Cerebellar cortex (tissue), 1 donor: ENCODE measurements at places on chromosomes 2 and 18.
A peak's percentile ranks its signal among the peaks of the same experiment; 100 is the strongest.

DNA sequence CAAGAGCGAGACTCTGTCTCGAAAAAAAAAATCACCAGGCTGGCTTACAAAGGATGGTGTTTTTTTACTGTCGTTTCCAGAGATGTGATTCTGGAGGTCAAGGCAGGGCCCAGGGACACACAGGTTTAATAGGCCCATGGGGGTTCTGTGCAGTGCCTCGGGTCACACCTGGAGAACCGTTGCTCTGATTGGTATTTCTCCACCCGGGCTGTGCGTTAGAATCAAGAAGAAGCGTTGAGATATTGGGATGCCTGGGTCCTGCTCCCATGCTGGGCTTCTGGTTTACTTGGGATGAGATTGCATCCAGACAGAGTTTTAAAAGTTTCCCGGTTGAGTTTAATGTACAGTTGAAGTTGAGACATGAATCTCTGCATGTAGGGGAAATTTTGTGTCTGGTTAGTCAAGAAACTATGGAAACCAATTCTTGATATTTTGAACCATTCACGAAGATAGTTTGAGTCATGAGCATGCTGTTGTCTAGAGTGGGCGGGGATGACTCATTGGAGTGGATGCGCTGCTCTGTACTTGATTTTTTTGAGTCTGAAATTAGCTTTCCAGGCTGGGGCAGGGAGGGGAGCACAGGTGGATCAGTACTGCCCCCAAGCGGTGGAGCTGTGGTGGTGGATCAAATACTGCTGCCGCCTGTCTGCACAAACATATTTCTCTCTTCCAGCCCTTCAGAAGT lies 50.1 kb downstream of the GREB1 start:
- DNase-seq, result peak; percentile 70

DNA sequence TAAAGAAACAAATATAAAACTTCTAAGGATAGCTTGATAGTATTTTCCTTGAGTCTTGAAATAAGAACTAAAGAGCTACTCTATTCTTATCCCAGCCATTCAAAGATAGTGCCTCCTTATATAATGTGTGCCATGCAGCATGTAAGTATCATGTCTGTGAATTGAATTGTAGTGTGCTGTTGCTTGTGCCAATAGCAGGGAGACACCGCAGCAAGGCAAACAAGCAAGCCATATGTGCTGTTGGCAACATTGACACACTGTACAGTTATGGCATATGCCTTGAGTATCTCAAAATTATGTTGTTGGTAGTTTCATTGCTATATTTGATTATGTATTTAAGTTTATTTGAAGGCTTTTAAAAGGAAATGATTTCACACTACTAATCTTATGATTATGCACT lies 58.2 kb downstream of the ERBB4 start:
- DNase-seq, result peak; percentile 66

GRCh38 chr2:61775956-61776570 lies 77.8 kb downstream of the FAM161A start:
- no peak for DNase-seq

DNA sequence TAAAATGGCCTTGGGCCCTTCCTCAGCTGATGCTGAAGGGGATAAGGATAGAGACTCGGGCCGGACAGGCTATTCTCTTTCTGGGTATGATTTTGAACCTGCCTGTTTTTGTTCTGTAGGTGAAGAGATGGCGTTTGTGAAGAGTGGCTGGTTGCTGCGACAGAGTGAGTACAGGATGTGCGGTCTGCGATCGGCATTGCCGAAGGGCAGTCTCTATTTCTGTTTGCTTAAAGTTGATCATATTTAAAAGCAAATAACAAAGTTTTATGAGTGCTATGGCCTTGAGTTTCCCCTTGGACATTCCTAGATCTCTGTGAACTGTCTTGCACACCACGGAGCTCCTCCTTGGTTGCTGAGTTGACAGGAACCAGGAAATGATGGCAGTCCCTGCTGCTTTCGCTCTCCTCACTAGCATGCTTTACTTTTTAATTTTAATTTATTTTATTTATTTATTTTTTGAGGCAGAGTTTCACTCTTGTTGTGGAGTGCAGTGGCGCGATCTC lies 15.7 kb downstream of the PLEKHB2 start:
- DNase-seq, result no peak

DNA sequence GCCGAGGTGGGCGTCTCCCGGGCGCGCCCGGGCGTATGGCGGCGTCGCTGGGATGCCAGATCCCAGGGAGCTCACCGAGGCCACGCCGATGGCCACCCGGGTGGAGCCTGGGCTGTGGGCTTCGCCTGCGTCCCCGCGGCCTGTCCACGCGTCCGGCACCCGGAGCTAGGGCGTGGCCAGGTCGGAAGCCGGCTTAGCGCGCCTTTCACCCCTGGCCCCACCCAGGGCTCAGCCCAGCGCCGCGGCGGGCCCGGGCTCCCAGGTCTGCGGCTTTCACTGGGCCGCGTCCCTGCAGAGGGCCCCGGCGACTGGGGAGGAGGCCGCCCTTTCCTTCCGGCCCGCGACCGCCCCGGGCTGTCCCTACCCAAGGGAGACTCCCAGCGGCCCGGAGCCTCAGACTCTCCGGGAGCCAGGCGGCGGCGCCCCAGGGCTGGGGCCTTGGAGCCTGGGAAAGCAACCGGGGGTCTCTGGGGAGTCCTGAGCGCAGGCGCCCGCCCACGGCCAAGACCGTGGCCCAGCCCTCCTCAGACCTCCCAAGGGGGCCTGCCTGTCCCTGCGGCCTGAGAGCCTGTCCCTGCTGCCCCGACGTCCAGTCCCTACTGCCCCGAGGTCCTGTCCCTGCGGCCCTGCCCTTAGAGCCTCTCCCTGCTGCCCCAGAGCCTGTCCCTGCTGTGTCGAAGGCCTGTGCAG lies 36.3 kb upstream of the ITM2C start:
- DNase-seq, result no peak

DNA sequence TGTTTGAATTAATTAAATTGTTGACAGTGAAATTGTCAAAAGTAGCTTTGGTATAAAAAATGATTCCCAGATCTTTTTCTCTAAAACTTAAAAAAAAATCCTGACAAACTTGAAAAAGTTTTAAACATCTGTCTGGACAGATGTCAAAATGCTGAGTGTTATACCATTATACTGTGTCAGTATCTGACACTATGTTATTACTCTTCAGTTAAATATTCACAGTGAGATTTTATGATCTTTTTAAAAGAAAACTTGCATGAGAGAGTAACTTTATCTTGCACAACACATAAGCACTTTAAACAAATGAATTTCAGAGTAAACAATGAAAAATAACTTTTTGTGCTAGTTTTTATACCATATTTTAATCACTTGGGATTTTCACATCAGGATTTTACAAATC lies 167.4 kb downstream of the MEIS1 start:
- no peak for DNase-seq

DNA sequence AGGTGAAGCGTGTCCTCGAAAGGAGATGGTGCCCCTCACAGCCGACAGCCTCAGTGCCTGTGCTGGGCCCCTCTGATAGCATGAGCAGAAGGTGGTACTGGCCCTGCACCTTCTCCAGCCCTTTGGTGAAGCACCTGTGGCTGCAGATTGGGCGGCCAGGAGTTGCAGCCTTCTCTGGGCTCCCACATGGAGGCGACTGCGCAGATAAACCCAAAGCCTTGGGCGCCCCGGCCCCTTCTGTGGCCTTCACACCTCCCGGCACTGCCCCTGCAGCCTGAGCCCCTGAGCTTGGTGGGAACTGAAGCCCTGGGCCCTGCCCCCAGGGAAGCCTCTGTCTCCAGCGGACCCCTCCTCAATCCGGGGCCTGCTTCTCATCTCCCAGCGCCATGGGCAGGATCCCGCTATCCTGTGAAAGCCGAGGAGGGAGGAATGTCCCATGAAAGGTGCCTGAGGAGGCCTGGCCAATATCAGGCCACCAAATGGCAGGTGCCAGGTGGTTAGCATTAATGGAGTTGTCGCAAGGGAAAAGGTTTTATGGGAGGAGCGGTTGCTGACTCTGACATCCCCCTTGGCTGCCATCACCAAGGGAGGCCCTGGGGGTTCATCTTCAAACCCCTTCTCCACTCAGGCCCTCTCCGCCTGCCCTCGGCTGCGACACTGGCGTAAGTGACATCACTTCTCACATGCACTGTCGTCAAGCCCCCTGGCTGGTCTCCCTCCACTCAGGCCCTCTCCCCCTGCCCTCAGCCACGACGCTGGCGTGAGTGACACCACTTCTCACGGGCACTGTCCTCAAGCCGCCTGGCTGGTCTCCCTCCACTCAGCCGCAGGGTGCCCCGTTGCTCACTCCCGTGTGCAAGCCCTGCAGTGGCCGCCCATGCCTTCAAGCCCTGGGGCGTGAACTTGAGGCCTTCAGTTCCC lies 62.4 kb downstream of the DDX1 start:
- no peak for DNase-seq

DNA sequence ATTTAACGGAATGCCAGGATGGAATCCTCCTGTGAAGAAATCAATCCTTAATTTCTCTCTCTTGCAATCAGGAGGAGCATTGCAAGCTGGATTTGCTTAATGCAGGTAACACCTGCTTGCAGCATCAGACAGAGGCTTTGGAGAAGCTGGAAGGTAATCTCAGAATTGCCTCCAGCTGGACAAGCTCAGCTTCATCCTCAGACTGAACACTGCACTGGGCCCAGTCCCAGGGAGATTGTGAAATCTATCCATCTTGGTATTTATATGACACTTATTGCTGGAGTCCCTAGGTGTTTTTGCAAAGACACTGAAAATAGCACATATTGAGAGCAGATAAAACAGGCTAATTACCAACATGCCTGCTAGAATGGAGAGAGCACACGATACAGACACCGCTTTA lies 179.4 kb upstream of the SESTD1 start:
- DNase-seq, result no peak

- DNase-seq, result no peak
Measured at GRCh38 chr2:134148843-134149472, 104.9 kb upstream of the MGAT5 start.

DNA sequence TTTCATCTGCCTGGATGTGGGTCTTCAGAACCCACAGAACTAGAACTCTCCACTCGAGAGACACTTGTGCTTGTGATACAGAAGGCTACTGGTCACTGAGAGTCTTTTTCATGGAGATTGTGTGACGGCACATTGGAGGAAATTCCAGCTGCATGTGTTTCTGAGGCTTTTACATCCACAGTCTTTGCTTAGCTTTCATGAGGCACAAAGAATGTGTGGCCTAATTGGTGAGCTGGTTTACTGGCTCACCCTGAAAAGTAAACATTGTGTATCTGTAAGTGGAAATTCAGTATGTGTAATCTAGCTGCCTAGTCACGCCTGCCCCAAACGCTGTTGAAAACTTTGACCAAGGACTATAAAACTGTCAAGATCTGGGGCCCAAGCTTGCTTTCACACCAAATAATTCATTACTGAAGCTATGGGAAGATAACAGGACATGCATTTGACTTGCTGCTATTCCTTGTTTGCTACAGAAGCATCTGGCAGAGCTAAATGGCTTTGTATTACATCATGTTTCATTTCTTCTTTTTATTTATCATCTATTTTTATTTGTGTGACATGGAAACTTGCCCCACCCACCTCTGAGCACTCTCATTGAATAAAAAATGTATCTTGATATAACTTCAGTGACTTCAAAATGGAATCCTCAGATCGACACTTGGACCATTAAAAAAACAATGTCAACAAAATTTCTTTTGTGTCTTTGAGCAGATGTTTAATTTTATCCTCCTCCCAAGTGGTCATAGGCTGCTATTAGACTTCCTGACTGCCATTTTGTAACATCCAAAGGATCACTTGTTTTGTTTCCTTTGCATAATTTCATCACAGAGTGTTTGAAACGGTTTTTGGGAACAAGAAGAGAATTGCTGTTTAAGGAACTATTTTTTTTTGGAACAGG lies 80.2 kb downstream of the EFEMP1 start:
- no peak for DNase-seq

GRCh38 chr2:202771741-202772460 lies 99.7 kb downstream of the ICA1L start:
- no peak for DNase-seq

DNA sequence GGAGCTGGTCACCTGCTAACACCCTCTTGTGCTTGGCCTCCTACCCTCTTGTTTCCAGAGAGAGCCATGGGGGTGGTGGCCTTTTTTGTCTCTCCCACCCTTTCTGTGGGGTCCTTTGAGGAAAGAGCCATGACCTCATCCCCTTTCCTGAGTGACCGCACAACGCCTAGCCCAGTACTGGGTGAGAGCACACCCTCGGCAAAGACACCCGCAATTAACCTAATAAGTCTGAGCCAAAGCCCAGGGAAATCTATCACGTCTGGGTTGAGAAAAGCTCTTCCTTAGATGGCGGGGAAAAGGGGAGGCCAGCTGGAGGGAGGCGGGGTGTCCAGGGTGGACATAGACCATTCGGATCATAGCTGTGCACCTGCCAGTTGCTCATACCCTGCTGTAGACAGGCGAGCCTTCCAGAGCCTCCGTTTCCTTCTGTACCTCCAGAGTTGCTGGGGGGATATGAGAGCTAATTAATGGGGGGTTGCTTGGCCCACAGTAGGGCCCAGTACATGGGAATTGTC lies 93.7 kb upstream of the MCFD2 start:
- peak; percentile 64 for DNase-seq

DNA sequence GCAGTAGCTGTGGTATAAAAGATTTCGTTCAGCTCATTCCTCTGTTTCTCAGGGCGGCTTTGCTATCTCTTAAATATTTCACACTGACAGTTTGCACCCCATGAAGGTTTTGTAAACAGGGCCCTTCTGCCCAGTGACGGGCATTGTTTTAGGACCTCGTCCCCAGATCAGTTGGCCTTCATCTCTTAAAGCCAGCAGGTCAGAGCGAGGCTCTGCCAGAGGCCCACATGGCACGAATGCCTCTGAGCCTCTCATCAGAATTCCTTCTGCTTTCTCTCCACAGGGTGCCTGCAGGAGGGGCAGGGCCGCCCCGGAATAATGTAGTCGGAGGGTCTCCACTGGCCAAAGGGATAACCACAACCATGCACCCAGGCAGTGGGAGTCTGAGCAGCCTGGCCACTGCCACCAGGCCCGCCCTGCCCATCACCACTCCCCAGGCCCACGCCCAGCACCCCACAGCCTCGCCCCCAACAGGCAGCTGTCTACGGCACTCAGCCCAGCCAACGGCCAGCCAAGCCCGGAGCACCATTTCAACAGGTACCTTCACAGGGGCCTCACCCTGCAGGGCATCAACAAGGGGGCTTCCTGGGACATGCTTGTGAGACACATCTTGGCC lies 177.0 kb downstream of the SEPTIN10 start:
- no peak for DNase-seq

DNA sequence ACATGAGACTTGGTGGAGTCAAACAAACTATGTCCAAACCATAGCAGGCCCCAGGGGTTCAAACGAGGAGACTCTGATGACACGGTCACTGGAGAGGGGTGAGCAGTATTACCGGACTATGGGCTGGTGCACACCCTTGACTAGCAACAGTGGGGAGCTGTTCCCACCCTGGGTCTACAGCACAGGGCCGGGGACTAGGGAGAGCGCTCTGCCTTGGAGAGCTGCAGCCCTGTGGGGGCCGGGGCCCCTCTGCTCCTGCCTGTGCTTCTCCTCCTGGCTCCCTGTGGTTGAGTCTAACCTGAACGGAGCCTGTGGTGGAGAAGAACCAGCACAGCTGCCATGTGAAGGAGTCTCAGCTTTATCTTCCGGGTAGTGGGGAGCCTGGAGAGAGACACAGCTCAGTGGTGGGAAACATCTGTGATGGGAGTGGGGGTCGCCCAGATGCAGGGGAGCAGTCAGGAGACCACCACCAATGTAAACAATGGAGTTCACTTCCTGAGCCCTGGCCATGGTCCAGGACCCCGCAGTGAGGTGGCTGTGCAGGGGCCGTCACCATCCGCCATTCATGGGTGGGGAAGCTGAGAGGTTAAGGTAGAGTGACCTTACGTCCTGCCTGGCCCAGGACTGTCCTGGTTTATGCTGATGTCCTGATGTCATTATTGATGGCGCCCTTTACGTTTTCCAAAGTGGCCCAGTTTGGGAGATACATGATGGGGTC lies 195.7 kb upstream of the TWIST2 start:
- DNase-seq, result no peak
